ENCODE measurements at places on chromosomes 16 and 17. TPM values are rescaled to one million over a fixed set of nuclear protein-coding genes. Genes with fewer than 3 reads are reported as not detected.

The MPV17L gene
- total RNA-seq = 10.4 TPM

DNA sequence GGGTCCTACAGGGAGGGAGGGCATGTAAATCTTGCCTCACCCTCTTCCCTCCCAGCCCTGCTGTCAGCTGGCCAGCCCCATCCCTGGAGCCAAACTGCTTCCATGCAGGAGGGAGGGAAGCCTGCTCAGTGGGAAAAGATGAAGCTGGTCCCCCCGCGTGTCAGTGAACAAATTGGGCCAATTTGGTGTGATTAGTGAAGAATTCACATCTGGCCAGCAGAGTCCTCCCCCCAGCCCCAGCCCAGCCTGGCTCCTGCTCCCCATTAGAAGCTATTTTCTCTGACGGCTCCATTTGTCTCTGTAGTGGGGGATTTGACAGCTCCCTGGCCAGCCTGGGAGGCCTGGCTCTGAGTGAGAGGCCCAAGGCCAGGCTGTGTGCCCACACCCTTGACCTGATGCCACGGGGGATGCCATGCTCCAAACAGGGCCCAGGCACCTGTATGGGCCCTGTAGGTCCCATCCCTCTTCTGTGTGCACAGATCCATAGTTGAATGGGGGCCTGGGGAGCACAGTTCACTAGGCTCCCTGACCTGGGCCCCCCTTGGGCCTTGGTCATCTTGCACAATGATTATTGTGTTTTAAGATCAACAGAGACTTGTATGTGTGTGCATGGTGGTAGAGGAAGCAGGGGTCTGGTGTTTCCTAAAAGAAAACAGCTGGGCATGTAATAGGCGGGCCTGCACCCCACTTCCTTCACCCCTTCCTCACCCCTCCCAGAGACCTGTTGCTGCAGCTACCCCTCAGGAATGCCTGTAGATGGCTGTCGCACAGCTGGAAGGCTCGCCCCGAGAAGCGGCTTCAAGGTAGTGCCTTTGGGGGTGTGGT is 50.7 kb upstream of the TAC4 start:
- DNase-seq = no peak

- no peak for DNase-seq
Measured at GRCh38 chr17:66187718-66188117, 4.2 kb downstream of the CEP112 start.

DNA sequence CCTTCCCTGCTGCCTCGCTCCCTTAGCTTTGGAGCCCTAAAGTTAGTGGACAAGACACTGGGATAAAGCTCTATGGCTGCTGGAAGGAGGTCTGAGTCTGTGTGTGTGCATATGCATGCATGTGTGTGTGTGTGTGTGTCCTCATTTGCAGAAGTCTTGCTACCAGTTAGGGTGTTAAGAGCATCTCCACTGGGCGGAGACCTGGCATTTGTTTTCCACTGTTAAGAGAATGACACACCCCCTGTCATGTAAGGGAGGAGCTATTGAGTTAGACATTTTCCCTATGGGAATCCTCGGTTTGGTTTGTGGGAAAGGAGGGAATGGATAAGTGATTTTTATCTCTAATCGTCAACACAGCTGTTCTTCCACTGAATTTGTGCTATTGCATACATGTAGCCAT is 24.8 kb upstream of the ARHGAP23 start:
- no peak for DNase-seq

GRCh38 chr16:89448656-89449055 is 41.7 kb downstream of the ANKRD11 start:
- no peak for DNase-seq
